ENCODE measurements at places on chromosomes 2 and 18. TPM values are rescaled to one million over a fixed set of nuclear protein-coding genes. Genes with fewer than 3 reads are reported as not detected.

CNGA3 gene
- total RNA-seq = 6.0 TPM

KCNS3 gene
- total RNA-seq = 2.8 TPM

PSMA8 gene
- total RNA-seq = 0.46 TPM

CERKL gene
- total RNA-seq = 6.2 TPM

Measured in diencephalon (tissue), 1 donor.